ENCODE measurements at places on chromosomes 5 and 9.

GRCh38 chr5:94422812-94423211 lies 195.6 kb downstream of the KIAA0825 start:
- DNase-seq = peak; percentile 90

- peak; percentile 84 for DNase-seq
These were observed 27.9 kb upstream of the RECK start for GRCh38 chr9:36008774-36009300.

GRCh38 chr5:105504-106070 lies 13.6 kb downstream of the PLEKHG4B start:
- no peak for DNase-seq

- no peak for DNase-seq
These were observed 70.1 kb downstream of the RGS3 start for GRCh38 chr9:113533335-113534225.
